SK-N-SH (cell line): ENCODE measurements at places on chromosomes 13 and 19. TPM values are rescaled to one million over a fixed set of nuclear protein-coding genes. Genes with fewer than 3 reads are reported as not detected.

DNA sequence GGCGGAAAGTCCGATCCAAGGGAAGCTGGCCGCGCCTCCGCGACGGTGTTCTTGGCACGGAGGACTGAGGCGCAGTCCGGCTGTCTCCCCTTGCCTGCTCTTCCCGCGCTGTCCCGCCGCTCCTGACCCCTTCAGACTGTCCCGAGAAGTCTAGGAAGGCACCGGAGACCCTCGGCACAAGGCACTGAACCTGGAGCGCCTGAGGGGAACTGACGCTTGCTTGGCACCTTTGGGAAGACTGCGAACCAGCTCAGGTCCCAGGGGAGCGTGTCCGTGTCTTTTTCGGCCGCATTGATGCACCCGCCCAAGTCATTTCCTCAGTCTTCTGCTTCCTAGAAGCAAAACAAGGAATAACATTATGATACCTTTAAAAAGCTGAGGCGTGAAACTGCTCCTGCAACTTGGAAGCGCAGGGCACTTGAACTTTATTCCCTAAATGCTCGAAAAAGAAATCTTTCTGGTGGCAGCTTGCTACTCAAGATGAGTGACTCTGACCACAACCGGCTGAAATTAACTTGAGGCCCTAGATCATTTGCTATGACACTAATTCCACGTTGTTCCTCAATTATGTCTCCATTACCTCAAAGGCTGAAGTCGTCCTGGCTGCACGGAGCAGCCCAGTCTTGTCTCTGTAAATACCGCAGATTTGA is 735 bp upstream of the FLT1 start:
- no peak for DNase-seq

DNA sequence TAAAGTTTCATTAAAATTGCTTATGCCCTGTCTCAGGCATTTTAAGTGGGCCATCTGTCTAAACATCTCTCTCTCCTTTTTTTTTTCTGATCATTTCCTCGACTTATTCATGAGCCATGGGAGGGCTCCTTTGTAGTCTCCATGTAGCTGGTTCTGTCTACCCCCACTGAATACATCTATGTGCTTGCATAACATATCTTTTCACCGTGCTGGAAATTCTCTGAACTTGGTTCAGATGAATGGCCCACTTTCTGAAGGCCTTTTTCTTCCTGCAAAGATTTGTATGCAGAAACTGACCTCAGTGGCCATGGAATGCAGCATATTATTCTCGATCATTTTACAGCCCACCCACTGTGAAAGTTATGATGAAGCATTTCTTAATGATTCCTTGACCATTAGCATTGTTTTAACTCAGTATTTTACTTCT is 225.3 kb downstream of the GGACT start:
- DNase-seq = no peak

Gene MAP4K1
- polyA plus RNA-seq = 0.31 and 0.37 TPM in 2 replicates

DNA sequence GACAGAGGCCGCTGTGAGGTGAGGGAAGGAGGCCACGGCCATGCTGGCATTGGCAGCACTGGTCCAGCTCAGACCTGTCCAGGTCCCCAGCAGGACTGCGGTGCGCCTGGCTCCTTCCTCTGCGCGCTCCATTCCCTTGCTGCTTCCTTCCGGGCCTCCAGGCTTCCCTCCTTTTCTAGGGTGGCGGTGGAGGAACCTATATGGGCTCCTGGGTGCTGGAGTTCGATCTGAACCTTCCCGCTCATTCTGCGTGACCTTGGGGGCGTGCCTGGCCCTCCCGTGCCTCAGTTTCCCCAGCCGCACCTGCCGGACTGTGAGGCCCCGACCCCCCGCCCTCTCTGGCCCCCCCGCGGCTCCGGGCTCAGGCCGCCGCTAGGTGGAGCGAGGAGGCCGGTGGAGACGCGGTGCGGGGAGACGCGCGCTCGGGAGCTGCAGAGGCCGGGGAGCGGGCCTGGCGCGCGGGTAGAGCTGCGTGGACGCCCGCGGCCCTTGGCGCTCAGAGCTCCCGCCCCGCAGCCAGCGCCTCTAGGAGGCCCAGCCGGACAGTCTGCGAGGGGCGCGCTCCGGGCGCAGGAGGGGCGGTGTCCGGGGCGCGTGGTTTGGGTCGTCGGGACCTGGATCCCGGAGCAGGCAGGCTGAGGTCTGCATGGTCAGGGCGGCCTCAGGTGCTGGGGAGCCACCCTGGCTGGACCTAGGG is 29.9 kb downstream of the EFNA2 start:
- DNase-seq = peak; percentile 95

- DNase-seq = no peak
Measured at GRCh38 chr19:6743714-6744380, 4.4 kb downstream of the TRIP10 start.

Gene TNFRSF19
- polyA plus RNA-seq = 4.6 and 6.8 TPM in 2 replicates

DNA sequence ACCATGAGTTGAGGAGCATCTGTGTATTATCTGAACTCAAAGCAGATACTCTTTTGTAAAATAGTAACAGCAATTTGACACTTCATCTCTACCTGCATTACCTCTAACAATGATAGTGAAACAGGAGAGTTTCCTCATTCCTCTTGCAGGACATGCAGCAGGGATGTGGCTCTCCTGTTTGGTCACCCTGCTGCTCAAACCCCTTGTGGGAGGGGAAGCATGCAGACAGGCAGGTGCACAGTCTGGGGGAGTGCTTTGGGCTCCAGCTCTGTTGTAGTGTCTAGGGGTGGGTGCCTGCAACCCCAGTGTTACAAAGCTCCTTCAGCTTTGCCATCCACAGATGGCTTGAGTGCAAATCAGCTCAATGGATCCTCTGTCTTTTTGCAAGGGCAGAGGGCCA is 827.6 kb downstream of the DACH1 start:
- DNase-seq = no peak

GRCh38 chr13:113821847-113822246 is 42.0 kb downstream of the GAS6 start:
- no peak for DNase-seq

Gene DHDH
- 0.31 and 0.72 TPM in 2 replicates for polyA plus RNA-seq

DNA sequence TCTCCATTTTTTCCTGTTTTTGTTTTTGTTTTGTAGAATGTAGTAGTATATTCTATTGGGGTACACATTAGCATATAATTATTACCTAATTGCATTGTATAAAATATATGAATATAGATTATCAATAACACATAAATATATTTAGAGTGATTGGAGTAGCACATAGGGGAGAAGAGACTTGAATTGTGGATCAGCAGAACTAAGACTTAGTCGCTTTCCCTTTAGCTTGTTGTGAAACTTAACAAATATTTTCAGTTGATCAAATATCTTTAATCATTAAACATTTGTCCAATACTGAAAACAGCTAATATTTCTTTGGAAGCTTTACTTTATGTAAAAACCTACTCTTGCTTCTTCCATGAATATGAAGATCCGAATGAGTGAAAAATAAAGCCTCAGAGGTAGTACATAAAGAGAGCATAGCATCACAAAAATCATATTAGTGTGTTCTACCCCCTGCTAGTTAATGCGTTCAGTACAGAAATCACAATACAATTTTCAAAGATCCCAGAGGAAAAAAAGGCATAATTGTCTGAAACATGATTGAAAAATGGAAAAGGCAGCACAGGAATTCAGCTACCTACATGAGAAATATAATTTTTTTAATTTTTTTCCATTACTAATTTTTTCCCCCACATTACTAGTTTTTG is 1348.0 kb upstream of the PRR20A start:
- no peak for DNase-seq

Gene LRRC4B
- polyA plus RNA-seq = 5.4 and 6.9 TPM in 2 replicates

Gene PAK4
- 24.7 and 36.4 TPM in 2 replicates for polyA plus RNA-seq

- DNase-seq = no peak
Measured at GRCh38 chr13:78589206-78589605, 14.1 kb downstream of the POU4F1 start.

GRCh38 chr13:26660766-26661165 is 99.8 kb downstream of the GPR12 start:
- DNase-seq = no peak

GRCh38 chr13:114272977-114273376 is 8.4 kb upstream of the UPF3A start:
- no peak for DNase-seq

GRCh38 chr13:48431431-48431830 is 18.5 kb upstream of the LPAR6 start:
- no peak for DNase-seq

Gene CEACAM16
- not detected in 2 replicates for polyA plus RNA-seq

- DNase-seq = peak; percentile 58
Measured at GRCh38 chr13:100694722-100695508, 20.3 kb upstream of the TMTC4 start.

DNA sequence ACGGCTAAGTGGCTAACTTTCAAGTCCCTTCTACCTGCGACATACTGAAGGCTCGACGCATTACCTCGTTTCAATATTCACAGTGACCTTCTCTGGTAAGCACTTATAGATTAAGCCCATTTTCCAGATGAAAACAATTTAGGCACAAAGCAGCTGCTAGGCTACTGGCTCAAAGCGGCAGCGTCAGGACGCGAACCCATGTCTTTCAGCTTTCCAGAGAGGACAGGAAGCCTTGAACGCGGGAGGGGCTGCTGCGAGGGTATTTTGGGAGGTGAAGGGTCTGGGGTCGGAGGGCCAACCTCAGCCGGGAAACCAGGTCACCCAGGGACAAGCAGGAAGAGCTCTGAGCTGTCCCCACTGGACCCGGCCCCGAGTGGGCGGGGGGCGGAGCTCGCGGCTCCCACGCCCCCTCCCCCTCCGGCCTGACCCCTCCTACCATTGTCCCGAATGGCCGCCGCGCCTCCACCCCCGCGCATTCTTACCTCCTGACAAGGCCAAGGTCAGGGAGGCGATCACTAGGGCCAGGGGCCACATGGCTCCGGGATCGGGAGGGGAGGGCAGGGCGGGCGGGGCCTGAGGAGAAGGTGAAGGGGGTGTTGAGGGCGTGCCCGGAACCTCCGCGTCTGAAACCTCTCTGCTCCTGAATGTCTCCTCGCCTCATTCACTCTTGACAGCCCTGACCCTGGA is at the start of gene KLK13:
Gene KLK13, minus strand, starts transcription at position 559 of the 687 bp plus-strand sequence. Its CDS starts 25 bp downstream, at position 534.
- DNase-seq = no peak

DNA sequence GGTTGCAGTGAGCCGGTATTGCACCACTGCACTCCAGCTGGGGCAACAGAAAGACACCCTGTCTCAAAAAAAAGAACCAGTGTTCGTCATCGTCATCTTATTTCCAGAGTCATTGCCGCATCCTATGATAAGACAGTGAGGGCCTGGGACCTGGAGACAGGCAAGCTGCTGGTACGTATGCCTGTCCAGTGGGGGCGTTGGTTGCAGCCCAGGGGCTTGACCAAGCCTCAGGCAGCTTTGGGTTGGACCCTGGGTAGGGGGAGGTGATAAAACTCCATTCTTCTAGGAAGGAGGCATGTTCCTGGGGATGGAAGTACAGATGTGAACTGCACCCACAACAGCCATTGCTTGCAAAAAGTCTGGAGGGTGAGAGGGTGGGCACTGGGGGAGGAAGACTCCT is 15.6 kb downstream of the WDR88 start:
- DNase-seq = no peak

Gene HCST
- 0.59 and 0.76 TPM in 2 replicates for polyA plus RNA-seq

- DNase-seq = no peak
Measured at GRCh38 chr13:41025518-41025917, 6.4 kb upstream of the ELF1 start.

- DNase-seq = peak; percentile 85
Measured at GRCh38 chr19:42422901-42423461, 4.2 kb downstream of the LIPE start.

DNA sequence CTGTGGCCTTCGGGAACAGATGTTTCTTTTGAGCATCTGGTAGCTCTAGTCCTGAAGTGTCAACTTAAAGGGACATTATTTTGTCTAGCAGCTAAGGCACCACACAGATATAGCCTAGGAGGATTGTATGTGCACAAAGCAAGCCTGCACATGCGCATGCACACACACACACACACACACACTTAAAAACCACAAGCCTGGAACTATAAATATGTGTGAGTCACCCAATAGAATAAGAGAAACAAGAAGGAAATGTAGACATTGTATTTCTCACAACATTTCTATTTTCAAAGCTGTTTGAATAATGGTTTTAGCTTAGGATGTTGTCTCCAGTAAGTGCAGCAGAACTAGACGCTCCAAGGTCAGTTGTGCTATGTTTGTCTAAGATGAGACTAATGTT is 516.5 kb downstream of the SUCLA2 start:
- DNase-seq = no peak
